ENCODE measurements at places on chromosomes 1 and 21.

- no peak for DNase-seq
These were observed 277.3 kb upstream of the FMN2 start for GRCh38 chr1:239814306-239814881.

- no peak for DNase-seq
These were observed 39.3 kb downstream of the TRIM62 start for GRCh38 chr1:33142483-33143064.

- DNase-seq = peak; percentile 49
These were observed at the start of gene DISP3 for GRCh38 chr1:11478571-11479374. Gene DISP3, plus strand, starts transcription at chr1:11479155. Its CDS starts 21,838 bp downstream, at chr1:11500993.

GRCh38 chr1:86875722-86876121 lies 38.2 kb downstream of the SELENOF start:
- no peak for DNase-seq

GRCh38 chr1:54290506-54291184 lies 90.7 kb downstream of the MRPL37 start:
- no peak for DNase-seq

DNA sequence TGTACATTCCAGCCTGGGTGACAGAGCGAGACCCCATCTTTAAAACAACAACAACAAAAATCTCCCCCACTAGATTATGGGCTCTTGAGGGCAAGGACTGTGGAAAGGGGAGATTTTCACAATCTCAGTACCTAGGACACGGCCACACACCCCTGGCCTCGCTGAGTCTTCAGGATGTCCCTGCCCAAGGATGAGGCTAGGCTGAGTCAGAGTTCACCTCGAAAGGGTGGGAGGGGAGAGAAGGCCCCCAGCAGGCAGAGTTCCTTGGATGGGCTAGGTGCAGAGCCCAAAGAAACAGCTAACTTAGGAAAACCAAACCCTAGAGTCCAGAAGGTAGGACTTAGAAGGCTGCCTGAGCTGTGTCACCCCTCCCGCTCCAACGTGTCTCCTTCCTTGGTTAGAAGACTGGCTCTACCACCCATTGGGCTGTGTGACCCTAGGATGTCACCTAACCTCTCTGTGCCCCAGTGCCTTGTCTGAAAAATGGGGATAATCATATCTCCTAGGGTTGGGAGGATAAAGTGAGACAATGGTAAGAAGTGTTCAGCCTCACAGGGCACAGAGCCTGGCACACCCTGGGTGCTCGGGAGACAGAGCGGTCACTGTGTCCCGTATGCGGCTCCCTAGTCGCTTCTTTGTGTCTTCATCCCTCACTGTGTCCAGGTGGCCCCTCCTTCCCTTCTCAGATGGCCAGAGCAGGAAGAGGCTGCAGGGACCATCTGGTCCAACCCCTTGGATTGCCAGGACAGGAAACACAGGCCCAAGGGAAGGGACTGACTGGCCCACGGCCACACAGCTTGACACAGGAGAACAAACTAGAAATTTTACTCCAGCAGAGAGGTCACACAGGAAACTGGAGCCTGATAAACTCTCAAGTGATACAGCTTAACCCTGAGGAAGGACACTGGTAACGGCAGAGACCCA lies 11.2 kb downstream of the TRIM62 start:
- DNase-seq = no peak
